ENCODE measurements at places on chromosomes 7 and 10.

DNA sequence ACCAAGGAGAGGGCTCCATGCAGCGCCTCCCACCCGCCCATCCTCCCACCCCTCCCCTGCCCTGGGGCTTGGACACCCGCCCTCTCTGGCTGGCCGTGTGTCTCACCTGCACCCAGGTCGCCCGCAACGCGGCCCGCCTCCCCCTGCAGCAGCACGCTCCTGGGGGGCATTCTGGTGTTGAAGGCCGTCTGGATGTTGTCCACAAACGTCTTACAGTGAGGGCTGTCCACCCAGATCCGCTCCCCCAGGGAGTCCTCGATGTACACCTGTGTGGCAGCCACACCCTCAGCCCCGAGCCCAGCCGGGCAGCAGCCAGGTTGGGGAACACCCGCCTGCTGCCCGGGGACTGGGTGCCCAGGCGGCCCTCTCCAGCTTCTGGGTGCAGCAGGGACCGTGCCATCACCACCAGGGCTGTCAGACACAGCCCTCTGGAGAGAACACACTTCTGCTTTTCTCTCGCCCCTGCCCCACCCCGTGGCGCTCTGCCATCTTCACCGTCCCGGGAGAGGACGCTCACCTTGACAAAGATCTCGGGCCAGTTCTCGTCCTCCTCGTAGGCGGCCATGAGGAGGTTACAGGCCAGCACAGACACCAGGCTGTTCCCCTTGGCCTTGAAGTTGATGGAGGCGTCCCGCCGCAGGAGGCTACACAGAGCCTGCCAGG lies 4.7 kb downstream of the INTS1 start:
- DNase-seq: no peak

DNA sequence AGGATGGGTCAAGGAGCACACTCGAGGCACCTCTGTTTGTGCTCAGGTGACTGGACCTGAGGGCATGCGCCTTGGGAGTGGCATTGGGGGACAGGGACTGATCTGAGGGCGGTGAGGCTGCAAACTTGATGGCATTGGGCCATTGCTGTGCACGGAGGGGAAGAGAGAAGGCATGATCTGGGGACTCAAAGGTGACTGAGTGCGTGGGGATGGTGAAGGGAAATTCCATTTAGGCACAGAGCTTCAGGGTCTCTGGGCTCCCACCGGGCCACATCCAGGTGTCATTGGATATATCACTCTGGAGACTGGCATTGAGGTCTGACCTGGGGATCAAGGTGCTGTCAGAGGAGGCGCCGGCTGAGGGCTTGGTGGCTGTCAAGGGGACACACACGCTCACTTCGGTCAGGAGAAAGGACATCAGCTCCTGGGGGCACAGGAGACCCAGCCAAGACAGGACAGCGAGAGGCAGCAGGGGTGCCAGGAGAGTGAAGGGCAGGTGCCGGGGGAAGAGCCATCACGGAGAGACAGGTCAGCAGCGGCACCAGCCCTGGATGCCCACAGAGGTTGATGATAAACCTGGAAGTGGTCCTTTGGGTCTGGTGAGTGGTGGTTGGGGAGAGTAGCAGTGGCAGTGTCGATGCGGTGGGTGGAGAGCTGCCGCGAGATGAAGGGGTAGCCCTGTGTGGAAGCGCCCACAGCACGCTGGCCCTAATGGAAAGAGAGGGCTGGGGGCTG lies 5.5 kb downstream of the ADCK2 start:
- no peak for DNase-seq

GRCh38 chr10:110209454-110209925 lies 2.1 kb downstream of the MXI1 start:
- DNase-seq: no peak

- DNase-seq: no peak
These were observed 283.1 kb upstream of the NRP1 start for GRCh38 chr10:33617381-33618080.

Data from cortex of kidney (tissue), 1 donor.